ENCODE measurements at places on chromosomes 16 and 17. TPM values are rescaled to one million over a fixed set of nuclear protein-coding genes. Genes with fewer than 3 reads are reported as not detected.

Gene PRAC1
- 14.0 TPM for total RNA-seq

GRCh38 chr17:75625813-75626486, 7.3 kb upstream of the SMIM5 start:
- H3K4me1 ChIP-seq: peaks cover 6% of the 10 kb centered on the region
- no peak for DNase-seq
- no peak overlapping the region for H3K27ac ChIP-seq
- H3K36me3 ChIP-seq: peaks cover 2% of the 10 kb centered on the region

Gene C17orf50
- not detected for total RNA-seq

Gene CAPNS2
- 2.2 TPM for total RNA-seq

GRCh38 chr17:67481808-67482207, 104.7 kb downstream of the PITPNC1 start:
- no peak overlapping the region for H3K4me3 ChIP-seq
- H3K36me3 ChIP-seq: no peaks in the 10 kb centered on the region
- peaks cover 4% of the 10 kb centered on the region for H3K4me1 ChIP-seq
- DNase-seq: no peak
- no peak overlapping the region for H3K27ac ChIP-seq

Gene GRIN2C
- total RNA-seq: 0.29 TPM

DNA sequence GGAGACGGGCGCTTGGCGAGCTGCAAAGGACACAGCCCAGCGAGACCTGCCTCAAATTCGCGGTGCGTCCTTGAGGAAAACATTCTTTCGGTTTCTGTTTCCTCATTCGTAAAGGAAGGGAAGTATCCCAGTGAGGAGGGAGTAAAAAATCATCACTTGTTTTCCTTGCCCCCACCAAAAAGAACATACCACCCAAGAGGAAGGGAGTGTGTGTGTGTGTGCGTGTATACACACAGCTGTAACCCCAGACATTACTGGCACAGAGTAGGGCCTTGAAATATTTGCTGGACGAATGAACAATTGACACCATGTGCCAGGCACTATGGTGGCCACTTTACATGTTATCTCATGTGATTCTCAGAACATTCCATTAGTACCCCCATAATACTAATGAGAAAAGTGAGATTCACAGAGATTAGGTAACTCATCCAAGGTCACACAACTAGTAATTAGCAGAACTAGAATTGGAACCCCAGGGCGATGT, 1.9 kb upstream of the MATCAP1 start:
- H3K36me3 ChIP-seq: no peaks in the 10 kb centered on the region
- DNase-seq: no peak
- peak overlapping the region; percentile 81 for H3K4me3 ChIP-seq

Gene CLDN7
- 79.9 TPM for total RNA-seq

DNA sequence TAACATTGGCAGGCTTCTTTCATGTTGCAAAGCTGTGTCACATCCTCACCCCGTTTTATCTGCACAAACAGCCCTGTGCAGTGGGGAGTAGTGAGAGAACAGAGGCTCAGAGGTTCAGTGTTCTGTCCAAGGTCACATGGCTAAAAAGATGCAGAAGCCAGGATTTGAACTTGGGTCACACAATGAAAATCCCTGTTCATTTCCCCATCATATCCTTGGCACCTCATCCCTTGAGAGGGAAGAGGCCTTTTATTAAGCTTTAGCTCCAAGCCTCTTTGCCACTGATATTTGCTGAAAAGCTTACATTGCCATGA, 106.6 kb downstream of the AMFR start:
- peaks cover 10% of the 10 kb centered on the region for H3K27me3 ChIP-seq
- H3K36me3 ChIP-seq: no peaks in the 10 kb centered on the region
- no peak overlapping the region for H3K27ac ChIP-seq
- H3K4me3 ChIP-seq: no peak overlapping the region
- DNase-seq: no peak

DNA sequence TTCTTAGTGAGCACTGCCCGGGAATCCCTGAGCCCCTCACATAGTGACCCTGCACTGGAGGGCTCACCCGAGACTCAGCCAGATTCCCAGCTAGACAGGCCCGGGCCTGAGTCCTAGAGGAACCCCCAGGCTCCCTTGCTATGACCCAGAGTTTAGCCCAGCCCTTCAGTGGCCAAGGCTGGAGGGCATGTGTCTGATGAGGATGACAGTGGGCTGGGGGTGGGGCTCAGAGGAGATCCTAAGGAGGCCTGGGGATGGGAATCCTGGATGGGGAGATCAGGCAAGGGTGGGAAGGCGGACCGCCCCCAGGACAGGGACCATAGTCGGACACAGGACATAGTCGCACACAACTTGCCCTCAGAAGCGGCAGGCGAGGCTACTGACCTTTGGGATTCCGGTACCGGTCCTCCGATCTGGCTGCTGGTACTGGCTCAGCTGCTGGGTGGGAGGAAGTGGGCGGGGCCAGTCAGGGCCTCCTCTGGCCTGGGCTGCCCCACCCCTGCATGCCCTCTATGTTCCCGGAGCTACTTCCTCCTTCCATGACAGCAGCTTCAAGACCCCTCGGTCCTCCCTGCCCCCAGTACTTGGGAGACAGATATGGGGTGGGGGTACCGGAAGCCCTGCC, 1.1 kb downstream of the CD79B start:
- H3K27me3 ChIP-seq: peaks cover under 1% of the 10 kb centered on the region
- H3K27ac ChIP-seq: no peak overlapping the region
- no peak for DNase-seq
- no peak overlapping the region for H3K4me3 ChIP-seq
- no peaks in the 10 kb centered on the region for H3K36me3 ChIP-seq
- no peaks in the 10 kb centered on the region for H3K4me1 ChIP-seq

- no peak overlapping the region for H3K27ac ChIP-seq
- no peaks in the 10 kb centered on the region for H3K36me3 ChIP-seq
- no peak overlapping the region for H3K4me3 ChIP-seq
- H3K27me3 ChIP-seq: peaks cover 4% of the 10 kb centered on the region
Measured at GRCh38 chr16:12319428-12320035, 343.0 kb downstream of the SNX29 start.

GRCh38 chr17:38861399-38861843, 7.9 kb upstream of the RPL23 start:
- H3K36me3 ChIP-seq: no peaks in the 10 kb centered on the region
- no peak overlapping the region for H3K4me3 ChIP-seq
- DNase-seq: no peak
- H3K27me3 ChIP-seq: no peaks in the 10 kb centered on the region

Gene CMIP
- total RNA-seq: 74.9 TPM

Gene MYH3
- 3.7 TPM for total RNA-seq

Gene ZNF469
- 27.9 TPM for total RNA-seq

- no peak overlapping the region for H3K27ac ChIP-seq
- no peaks in the 10 kb centered on the region for H3K4me1 ChIP-seq
- H3K4me3 ChIP-seq: no peak overlapping the region
- peaks cover 24% of the 10 kb centered on the region for H3K36me3 ChIP-seq
- DNase-seq: no peak
Measured at GRCh38 chr16:28311913-28312312, 19.6 kb downstream of the SBK1 start.

DNA sequence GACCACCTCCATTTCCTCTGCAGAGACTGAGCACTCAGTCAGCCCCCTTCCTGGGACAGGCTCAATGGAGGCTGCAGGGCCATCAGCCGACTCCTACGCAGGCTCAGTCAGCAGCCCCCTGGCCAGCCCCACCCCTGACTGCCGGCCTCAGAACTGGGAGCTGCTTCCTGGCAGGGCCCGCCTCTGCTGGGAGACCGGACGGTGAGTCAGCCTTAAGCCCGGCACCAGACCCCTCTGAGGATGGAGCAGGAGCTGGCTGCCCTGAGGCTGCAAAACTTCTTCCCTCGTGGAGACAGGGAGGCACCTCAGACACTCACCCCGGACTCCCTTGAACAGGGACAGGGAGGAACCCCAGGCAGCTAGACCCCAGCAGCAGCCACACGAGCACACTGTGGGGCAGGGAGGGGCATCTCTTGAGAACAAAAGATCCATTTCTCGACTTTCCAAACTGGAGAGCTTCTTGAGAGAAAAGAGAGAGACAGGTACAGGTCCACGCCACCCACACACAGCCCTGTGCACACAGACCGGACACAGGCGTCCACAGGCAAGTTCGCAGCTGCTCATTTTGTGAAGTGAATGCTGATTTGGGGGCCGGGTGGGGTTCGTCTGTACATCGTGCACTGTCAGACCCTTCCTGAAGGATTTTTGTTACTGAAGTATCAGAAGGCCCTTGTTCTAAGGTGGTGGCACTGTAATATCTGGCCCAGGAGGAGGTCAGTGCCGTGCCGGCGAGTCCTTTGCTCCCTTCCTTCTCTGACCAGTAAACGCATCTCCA, 1.3 kb upstream of the TUBB3 start:
- peaks cover 51% of the 10 kb centered on the region for H3K27me3 ChIP-seq
- peaks cover 26% of the 10 kb centered on the region for H3K4me1 ChIP-seq
- H3K27ac ChIP-seq: peak overlapping the region; percentile 91
- H3K4me3 ChIP-seq: peak overlapping the region; percentile 85
- DNase-seq: peak; percentile 53

Gene DPEP2
- total RNA-seq: not detected

- H3K4me1 ChIP-seq: peaks cover 8% of the 10 kb centered on the region
- no peak overlapping the region for H3K4me3 ChIP-seq
- DNase-seq: no peak
Measured at GRCh38 chr17:37503148-37503547, 13.5 kb downstream of the DUSP14 start.

- H3K27me3 ChIP-seq: no peaks in the 10 kb centered on the region
- no peaks in the 10 kb centered on the region for H3K36me3 ChIP-seq
- DNase-seq: no peak
- H3K4me3 ChIP-seq: no peak overlapping the region
Measured at GRCh38 chr16:15052747-15053476, 3.0 kb downstream of the NTAN1 start.

DNA sequence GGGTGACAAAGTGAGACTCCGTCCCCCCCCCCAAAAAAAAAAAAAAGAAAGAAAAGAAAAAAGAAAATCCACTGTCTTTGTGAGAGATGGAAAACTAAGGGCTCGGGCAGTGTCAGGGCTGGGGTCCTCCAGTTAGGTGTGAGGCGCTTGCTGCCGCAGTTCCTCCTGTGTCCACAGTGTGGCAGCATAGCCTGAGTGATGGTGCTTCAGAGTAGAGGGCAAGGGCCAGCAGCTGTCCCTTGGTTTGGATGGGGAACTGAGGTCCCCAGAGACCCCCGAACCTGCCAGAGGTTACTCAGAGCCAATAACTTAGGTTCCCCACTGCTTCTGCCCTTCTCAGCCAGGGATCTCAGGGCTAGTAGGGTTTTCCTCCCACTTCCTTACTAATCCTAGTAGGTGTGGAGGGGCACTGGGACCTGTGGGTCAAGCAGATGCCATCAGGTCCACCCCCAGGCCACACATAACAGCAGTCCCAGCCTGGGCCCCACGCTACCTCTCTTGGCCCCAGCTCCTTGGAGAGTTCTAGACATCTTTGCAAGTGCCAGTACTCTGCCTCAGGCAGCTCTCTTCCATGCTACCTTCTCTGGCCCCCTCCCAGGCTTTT, 7.9 kb upstream of the LLGL1 start:
- DNase-seq: peak; percentile 79
- H3K27me3 ChIP-seq: no peaks in the 10 kb centered on the region
- H3K27ac ChIP-seq: no peak overlapping the region
- H3K36me3 ChIP-seq: no peaks in the 10 kb centered on the region
- no peak overlapping the region for H3K4me3 ChIP-seq
- H3K4me1 ChIP-seq: peaks cover 6% of the 10 kb centered on the region

Gene GFER
- 22.8 TPM for total RNA-seq

Data from mesothelial cell of epicardium (in vitro differentiated cells).